ENCODE measurements at places on chromosomes 2 and 18.

- no peak for DNase-seq
Observed at GRCh38 chr2:103880081-103880834, 973.7 kb upstream of the POU3F3 start.

DNA sequence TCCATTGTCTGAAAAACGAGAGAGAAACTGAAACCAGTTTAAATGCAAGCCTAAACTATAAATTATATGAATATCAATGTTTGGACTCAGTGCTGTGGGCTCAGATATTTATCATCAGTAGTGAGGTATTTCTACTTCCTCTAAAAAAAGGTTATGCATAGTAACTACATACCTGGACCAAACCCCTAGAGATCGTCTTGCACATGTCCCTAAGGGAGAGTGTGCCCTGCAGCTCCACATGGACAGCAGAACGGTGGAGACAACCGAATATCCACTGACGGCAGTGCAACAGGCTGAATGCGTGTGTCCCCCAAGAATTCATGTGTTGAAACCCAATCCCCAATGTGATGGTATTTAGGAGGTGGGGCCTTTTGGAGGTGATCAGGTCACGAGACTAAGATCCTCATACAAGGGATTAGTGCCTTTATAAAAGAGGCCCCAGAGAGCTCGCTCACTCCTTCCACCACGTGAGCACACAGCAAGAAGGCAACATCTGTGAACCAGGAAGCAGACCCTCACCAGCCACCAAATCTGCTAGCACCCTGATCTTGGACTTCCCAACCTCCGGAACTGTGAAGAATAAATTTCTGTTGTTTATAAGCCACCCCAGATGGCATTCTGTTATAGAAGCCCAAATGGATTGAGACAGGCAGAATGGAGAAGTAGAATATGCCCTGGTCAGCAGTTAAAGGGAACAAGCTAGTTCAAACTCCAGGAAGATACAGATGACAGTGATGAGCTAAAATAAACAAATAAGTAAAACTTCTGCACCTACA, 208.4 kb downstream of the ANAPC1 start:
- DNase-seq: no peak

DNA sequence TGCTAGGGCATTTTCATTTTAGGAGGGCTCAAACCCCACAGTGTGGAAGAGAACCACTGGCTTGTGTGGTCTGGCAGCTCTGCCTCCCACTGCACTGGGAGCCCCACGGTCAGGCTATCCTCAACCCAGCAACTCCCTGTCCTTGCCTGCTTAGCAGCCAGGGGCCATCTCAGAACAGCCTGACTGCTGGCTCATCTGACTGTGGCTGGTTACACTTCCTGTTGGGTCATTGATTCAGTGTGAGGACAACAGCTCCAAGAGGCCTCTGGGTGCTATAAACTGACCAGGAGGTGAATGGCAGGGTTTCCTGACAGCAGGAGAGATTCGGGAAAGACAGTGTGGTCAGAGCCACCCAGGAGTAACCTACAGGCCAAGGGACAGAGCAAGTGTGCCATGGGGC, 40.1 kb downstream of the AMER3 start:
- no peak for DNase-seq

DNA sequence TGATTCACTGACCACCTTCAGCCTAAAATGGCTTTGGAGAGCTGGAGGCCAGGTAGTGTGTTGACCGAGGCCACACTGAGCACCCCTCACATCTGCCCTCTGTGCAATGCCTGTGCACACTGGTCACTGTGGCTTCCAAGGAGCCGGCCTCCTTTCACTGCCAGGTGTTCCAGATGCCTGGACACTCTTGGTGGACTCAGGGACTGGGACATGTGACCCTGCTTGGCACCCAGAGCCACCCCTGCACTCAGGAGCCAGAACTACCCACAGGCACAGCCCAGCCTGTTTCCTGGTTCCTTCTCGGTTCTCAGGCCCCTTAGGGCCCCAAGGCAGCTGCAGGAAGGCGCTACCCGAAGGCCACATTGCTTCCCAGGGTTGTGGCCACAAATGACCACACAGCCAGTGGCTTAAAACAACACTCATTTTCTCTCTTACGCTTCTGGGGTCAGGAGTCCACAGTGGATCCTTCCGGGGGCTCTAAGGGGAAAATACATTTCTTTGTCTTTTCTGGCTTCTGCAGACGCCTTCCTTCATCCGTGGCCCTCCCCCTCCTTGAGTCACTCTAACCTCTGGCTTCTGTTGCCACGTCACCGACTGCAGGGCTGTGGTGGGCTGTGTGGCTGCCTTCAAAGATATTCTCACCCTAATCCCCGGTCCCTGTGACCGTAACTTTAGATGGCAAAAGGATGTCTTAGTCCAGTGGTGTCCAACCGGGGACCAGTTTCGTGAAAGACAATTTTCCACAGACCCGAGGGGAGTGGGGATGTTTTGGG, 78.6 kb downstream of the ASB1 start:
- DNase-seq: no peak

DNA sequence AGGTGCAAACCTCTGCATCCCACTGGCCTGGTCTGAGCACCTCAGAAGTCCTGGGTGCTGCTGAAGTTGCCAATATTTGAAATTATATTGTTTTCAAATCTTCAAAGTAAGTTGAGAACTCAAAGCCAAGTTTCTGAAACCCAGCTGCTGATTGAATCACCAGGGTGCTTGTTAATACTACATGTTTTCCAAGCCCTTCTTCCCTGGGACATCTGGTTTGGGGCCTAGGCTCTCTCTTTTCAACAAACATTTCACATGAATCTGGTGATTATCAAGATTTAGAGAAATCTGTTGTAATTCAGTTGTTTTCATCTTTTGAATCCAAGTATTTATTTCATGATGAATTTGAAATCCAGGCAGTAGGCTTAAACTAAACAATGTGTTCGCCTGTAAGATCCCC, 24.4 kb downstream of the MLPH start:
- DNase-seq: no peak
